NCI-H1092 treated with DMSO at 0.1 percent for 48 hours (cell line): ENCODE measurements at places on chromosomes 2 and 18.

DNA sequence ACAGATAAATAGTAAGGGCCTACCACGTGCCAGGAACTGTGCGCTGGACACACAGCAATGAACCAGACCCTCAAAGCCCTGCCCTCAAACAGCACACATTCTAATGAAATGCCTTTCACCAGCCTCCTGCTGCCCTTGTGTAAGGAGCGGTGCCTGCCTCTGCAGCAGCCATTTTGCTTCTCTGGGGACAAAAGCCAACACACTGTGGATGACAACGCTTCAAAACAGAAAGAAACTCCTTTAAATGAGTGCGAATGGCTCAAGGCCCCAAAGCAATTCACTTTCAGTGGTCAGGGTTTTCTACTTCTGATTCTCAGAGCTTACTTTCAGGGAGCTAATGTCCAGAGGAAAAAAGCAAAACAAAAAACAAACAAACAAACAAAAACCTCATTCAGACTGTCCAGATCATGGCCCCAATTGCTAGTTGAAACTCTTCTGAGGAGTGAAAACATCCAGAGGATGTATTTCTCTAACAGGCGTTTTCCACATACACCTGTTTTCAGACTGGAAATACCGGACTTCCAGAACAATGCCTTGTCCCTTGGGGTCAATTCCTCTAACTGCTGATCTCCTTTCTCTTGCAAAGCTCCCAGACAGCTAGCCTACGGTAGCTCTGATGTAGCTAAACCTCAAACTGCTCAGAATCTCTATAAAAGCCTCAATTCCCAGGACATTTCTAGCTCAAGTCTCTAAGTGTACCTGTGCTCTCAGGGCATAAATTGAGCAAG lies 323.3 kb upstream of the ZNF521 start:
- DNase-seq = no peak

DNA sequence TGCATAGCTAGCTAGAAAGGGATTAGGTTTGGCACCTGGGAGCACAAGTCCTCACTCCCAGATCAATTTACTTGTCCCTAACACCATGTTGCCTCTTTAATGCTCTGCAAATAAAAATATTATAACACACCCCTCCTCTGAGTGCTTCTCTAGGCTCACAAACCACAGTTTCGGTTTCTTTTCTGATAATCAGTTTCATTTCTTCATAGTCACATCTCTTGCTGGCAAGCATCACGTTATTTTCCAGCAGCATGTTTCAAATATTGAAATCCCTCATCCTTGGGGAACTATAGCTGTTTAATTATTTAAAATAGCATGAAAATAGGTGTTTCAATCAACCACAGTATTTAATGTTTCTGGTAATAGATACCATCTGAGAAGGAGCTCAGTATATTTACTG lies 13.9 kb upstream of the SMCHD1 start:
- peak; percentile 3 for DNase-seq

GRCh38 chr2:237664151-237664550 lies 36.8 kb downstream of the LRRFIP1 start:
- no peak for DNase-seq

DNA sequence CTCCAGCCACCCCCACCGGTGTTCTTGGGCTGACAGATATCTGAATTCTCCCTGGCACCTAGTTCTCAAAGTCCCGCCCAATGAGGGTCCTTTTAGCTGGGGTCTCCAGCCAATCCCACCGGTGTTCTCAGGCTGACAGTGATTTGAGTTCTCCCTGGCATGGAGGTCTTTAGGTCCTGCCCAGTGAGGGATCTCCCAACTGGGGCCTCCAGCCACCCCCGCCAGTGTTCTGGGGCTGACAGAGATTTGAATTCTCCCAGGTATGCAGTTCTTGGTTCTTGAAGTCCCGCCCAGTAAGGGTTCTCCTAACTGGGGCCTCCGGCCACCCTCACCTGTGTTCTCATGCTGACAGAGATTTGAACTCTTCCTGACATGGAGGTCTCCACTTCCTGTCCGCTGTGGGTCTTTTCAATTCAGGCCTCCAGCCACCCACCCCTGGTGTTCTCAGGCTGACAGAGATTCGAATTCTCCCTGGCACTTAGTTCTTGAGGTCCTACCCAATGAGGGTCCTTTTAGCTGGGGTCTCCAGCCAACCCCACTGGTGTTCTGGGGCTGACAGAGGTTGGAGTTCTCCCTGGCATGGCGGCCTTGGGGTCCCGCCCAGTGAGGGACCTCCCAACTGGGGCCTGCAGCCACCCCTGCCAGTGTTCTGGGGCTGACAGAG lies 154.6 kb downstream of the ANKRD36 start:
- DNase-seq = no peak

DNA sequence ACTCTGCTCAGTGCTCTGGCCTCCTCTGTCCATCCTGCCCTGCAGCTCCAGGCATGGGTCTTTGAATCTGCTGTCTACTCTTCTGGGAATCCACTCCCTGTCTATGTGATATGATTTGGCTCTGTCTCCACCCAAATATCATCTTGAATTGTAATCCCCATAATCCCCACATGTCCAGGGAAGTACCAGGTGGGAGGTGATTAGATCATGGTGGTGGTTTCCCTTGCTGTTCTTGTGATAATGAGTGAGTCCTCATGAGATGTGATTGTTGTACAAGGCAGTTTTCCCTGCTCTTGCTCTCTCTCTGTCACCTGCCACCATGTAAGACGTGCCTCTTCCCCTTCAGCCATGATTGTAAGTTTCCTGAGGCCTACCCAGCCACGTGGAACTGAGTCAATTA lies 881.8 kb upstream of the ID2 start:
- no peak for DNase-seq

DNA sequence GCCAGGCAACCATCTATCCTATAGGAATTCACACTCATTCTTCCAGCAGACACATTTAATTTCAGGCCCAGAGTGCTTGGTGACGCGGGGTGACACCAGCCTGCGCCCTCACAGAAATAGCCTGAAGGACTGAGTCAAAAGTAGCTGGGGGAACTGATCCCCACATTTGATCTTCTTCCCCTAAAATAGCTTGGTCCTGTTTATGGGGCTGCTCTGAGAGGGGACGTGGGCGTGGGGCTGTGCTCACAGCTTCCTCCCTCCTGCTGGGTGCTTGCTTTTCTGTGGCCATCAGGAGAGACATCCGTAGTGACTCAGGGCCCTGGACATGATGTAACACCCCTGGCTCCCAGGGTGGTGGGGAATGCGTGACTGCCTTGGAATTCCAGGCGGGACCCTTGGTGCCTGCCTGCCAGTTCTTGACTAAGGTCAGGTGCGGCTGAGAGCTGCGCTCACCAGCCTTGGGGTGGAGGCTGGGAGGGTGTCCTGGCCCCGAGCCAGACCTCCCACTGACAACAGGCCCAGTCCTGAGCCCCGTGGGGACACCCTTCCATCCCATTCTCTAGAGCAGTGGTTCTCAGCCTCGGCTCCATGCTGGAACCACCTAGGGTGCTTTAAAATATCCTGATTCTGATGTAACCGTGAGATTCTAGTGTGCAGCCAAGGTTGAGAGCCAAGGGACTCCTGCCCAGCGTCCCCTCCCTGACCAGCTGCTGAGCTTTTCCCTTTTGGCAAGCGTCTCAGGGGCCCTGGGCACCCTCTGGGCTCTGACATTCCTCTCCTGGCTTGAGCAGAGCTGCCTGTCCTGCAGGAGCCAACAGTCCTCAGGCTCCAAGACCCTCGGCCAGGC lies 47.4 kb upstream of the SMAD7 start:
- DNase-seq = peak; percentile 8

- no peak for DNase-seq
Observed at GRCh38 chr2:99576775-99577174, 87.0 kb upstream of the REV1 start.

GRCh38 chr2:1593371-1594122 lies 150.8 kb downstream of the PXDN start:
- peak; percentile 40 for DNase-seq

- DNase-seq = no peak
Observed at GRCh38 chr18:78445880-78446279, 533.7 kb upstream of the SALL3 start.

DNA sequence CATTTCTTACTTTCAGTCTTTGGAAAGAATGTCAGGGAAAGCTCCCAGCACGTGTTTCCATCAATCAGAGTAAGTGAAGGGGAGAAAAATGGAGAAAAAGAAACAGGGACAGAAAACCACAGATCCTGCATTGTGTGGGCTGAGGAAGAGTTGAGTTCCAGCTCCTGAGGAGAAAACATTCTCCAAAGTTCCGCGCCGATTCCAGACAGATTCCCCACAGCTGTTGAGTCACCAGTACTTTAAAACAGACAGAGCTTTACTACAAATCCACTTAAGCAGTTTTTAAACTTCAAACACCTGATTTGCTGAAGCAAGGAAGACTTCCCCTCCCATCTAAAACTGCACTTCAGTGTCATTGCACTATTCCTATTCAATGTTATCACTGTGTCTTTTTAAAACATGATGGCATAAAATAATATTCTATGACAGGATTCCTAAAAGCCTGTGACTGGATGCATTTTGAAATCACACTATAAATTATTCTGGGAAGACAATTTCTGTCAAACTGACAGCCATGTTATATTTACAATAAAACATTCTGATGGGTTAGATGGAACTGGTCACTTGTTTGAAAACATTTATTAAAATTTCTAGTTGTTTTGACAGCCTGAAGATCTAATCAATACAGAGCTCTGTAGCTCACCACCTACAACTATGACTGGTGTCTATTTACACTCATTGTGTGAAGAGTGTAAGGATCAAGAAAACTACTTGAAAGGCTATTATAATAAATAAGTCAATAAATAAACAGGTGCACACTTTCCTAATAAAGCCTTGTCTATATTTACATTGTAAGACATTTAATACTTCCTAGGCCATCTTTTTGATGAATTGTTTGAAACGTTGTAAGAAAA lies 40.9 kb downstream of the TCF4 start:
- peak; percentile 16 for DNase-seq

DNA sequence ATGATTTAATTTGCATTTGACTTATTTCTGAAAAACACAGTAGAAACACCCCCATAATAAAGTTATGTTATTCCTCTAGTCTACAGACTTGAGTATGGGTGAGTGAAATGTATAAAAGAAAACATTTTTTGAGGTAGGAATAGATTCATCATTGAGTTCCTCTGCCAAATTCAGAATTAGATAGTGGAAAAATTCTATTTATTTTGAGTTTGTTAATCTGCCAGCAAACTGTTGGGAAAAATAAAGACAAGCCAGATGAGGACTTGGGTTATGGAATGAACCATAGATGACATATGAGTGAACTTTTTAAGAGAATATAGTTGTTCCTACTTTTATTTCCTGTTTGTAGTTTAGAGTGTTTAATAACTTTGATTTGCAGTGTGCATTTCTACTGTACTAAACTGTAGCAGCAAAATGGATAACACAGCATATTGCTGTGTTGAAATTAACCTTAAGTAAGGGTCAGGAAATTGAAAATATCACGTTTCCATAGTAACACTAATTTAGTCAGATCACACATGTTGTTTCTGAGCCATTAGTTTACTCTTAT lies 35.6 kb upstream of the PNPT1 start:
- no peak for DNase-seq

DNA sequence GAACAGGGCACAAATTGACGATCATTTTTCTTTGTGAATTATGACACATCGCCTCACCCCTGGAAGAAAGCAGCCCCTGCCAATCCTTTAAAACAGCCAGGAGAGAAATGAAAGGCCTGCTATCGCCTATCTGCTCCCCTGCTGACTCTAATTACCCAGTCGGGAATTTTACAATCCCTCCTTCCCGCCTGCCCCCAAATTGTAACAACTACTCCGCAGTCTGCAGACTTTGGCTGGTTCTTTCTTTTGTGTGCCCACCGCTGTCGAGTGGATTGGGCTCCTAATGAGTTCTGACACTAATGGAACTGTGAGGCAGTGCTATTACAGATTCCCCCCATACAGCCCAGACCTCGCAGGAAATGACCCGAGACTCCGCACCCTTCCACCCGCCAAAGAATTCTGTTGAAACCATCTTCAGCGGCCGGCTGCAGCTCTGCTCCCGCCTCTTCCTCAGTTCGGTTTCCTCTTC lies 281.2 kb upstream of the PARD3B start:
- peak; percentile 86 for DNase-seq
